ENCODE measurements at places on chromosomes 12 and 14.

DNA sequence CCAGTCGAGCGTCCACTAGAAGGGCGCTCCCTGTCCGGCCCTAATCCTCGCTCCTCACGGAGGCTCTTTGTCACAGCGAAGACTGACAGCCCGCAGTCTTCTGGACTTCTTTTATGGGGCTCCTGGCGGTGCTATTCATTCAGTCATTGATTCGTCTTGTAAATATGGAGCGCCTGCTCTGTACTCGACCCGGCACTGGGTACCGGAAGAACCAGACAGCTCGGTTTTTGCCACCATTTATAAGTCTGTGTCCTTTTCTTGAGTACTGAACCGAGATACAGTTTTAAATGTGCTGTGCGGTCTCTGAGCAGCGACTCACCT lies 570 bp downstream of the DMAC2L start:
- H3K27me3 ChIP-seq: no peaks in the 10 kb centered on the region
- H3K4me1 ChIP-seq: peaks cover 43% of the 10 kb centered on the region
- peak overlapping the region; percentile 96 for H3K27ac ChIP-seq
- H3K36me3 ChIP-seq: peaks cover 21% of the 10 kb centered on the region

DNA sequence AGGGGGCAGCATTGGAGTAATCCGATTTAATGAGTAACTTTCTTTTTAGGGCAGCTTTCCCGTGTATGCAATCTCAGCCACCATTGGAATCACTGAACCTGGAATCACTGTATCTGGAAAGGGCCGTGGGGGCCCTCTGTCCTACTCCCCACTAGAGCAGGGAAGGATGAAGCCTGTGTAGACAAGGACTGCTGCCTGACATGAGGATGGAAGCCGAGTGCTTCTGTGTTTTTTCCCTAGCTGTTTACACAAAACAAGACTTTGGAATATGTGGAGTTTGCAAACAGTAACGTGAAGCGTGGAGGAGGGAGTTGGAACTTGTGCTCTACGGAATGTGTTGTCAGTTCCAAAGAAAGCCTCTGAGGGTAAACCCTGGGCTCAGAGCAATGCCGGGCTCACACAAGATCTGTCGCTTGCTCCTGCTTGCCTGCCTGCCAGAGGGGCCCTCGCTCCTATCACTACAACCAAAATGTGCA lies 32.4 kb upstream of the HDAC7 start:
- H3K4me1 ChIP-seq: peaks cover 11% of the 10 kb centered on the region
- H3K27me3 ChIP-seq: no peaks in the 10 kb centered on the region
- no peak for DNase-seq
- H3K27ac ChIP-seq: peak overlapping the region; percentile 47
- H3K36me3 ChIP-seq: peaks cover 68% of the 10 kb centered on the region

DNA sequence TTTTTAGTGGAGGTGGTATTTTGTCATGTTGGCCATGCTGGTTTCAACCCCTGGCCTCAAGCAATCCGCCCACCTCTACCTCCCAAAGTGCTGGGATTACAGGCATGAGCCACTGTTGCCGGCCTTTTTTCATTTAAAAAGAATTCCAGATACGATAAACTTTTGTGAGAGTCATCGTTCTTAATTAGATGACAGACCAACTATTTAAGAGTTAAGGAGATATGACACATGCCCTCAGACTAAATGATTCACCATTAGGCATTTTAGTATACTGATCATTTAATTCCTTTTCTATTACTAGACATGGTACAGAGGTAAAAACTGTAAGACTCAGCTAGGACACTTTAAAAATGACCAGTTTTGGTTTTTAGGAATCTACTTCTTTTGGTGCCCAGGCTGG lies 2.4 kb downstream of the ANKRD13A start:
- peaks cover 85% of the 10 kb centered on the region for H3K4me1 ChIP-seq
- H3K36me3 ChIP-seq: peaks cover 11% of the 10 kb centered on the region
- no peak overlapping the region for H3K27ac ChIP-seq
- DNase-seq: no peak

GRCh38 chr12:102631274-102631673 lies 150.9 kb upstream of the IGF1 start:
- H3K27me3 ChIP-seq: peaks cover 2% of the 10 kb centered on the region
- H3K4me3 ChIP-seq: no peak overlapping the region
- H3K27ac ChIP-seq: no peak overlapping the region
- DNase-seq: no peak
- H3K36me3 ChIP-seq: no peaks in the 10 kb centered on the region

- H3K4me1 ChIP-seq: peaks cover 7% of the 10 kb centered on the region
- no peaks in the 10 kb centered on the region for H3K36me3 ChIP-seq
- H3K27me3 ChIP-seq: peaks cover 1% of the 10 kb centered on the region
- no peak for DNase-seq
- H3K4me3 ChIP-seq: no peak overlapping the region
Observed at GRCh38 chr12:4434301-4434700, 11.3 kb downstream of the FGF6 start.

DNA sequence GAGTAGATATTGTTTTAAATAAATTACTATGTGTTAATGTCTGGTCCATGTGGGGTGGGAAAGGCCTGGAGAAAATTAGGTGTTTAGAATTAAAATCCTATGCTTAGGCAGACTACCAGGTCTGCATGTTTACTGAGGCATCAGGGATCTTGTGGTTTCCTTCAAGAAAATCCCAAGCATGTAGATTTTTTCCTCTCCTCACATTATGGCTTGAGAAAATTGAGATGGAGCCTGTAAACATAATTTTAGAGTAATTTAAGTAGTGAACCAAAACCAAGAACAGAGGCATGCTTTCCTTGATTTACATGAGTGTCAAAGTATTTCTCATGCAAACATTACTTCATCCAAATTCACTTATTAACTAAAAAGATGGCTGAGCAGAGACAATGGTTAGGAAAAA lies 823.7 kb downstream of the AACS start:
- H3K36me3 ChIP-seq: no peaks in the 10 kb centered on the region
- no peaks in the 10 kb centered on the region for H3K27me3 ChIP-seq
- H3K4me1 ChIP-seq: no peaks in the 10 kb centered on the region
- no peak overlapping the region for H3K4me3 ChIP-seq
- no peak for DNase-seq
- H3K27ac ChIP-seq: no peak overlapping the region

DNA sequence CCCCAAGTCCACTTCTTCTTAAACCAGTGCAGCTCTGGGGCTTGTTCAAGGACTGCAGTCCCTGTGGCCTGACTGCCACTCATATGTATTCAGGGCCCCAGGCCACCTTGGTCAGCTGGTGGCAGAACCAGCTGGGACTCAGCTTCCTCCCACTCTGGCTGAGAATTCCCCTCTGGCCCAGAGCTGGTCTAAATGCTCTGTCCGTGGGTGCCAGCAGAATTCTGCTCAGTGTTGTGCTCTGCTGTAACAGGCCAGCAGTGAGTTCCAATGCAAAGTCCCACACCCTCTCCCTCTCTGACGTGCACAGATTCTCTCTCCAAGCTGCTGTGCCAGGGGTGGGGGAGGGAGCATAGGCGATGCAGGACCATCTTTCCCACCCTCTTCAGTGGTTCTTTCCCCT lies 210.4 kb upstream of the RGS6 start:
- peaks cover 20% of the 10 kb centered on the region for H3K36me3 ChIP-seq
- H3K4me3 ChIP-seq: no peak overlapping the region
- peaks cover 5% of the 10 kb centered on the region for H3K4me1 ChIP-seq
- no peak overlapping the region for H3K27ac ChIP-seq

- DNase-seq: no peak
- no peak overlapping the region for H3K4me3 ChIP-seq
- H3K27me3 ChIP-seq: no peaks in the 10 kb centered on the region
- no peaks in the 10 kb centered on the region for H3K4me1 ChIP-seq
- H3K36me3 ChIP-seq: peaks cover 8% of the 10 kb centered on the region
Observed at GRCh38 chr14:70755655-70756054, 53.7 kb downstream of the MAP3K9 start.

GRCh38 chr14:64722842-64723447 lies 18.7 kb downstream of the PLEKHG3 start:
- no peaks in the 10 kb centered on the region for H3K36me3 ChIP-seq
- peaks cover 35% of the 10 kb centered on the region for H3K4me1 ChIP-seq
- no peak overlapping the region for H3K27ac ChIP-seq

GRCh38 chr14:65131301-65131701 lies 29.0 kb upstream of the MAX start:
- H3K4me1 ChIP-seq: peaks cover 5% of the 10 kb centered on the region
- H3K27me3 ChIP-seq: peaks cover 2% of the 10 kb centered on the region
- DNase-seq: no peak
- no peak overlapping the region for H3K4me3 ChIP-seq
- H3K27ac ChIP-seq: no peak overlapping the region

GRCh38 chr14:102908766-102909455 lies 13.6 kb upstream of the AMN start:
- DNase-seq: no peak
- no peak overlapping the region for H3K27ac ChIP-seq
- H3K27me3 ChIP-seq: no peaks in the 10 kb centered on the region
- no peak overlapping the region for H3K4me3 ChIP-seq
- H3K4me1 ChIP-seq: peaks cover 1% of the 10 kb centered on the region
- H3K36me3 ChIP-seq: peaks cover 17% of the 10 kb centered on the region

- H3K4me3 ChIP-seq: no peak within 1 kb of the TSS
- no peaks in the 10 kb centered on the region for H3K36me3 ChIP-seq
- DNase-seq: no peak
- peaks cover 50% of the 10 kb centered on the region for H3K4me1 ChIP-seq
Observed at GRCh38 chr12:102480406-102480805, at the start of gene IGF1. IGF1 (minus strand) TSS chr12:102480563; CDS start chr12:102480381, 182 bp downstream.

GRCh38 chr12:52942066-52942900 lies 6.6 kb upstream of the KRT18 start:
- H3K4me3 ChIP-seq: no peak overlapping the region
- DNase-seq: no peak
- H3K36me3 ChIP-seq: no peaks in the 10 kb centered on the region
- H3K27me3 ChIP-seq: peaks cover 6% of the 10 kb centered on the region

DNA sequence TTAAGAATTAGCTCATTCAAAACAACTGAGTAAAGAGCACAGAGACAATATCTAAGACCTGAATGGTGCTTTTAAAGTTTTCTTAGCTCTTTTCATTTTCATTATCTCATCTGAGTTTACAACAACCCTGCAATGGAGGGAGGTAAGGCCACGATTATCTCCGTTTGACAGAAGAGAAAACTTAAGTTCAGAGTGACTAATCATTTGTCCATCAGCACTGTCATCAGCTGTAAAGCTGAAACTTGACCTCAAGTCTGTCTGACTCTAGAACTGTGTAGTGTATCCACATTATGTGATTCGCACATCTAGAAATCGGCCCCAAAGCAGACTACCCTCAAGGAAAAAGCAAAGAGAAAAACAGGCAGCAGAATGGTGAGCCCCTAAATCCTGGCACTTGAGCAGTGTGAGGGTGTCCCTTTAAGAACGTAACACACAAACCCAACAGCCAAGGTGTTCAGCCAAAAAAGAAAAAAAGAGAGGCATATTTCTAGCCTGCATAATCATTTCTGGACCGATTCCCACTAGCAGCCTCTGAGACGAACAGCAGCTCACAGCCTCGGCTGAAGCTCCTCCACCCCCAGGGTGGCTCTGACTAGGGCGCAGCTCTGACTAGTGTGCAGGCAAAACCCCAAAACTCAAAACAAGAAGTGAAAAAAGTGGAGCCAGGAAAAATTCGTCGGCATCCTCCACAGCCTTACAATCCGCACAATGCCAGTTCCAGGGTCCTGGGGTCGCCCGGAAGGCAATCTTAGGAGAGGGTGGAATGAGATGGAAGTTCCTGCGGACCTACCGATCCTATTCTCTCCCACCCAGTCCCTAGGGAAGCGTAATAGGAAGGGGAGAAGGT lies 1.6 kb downstream of the STXBP6 start:
- no peak for DNase-seq
- no peak overlapping the region for H3K27ac ChIP-seq
- peaks cover 8% of the 10 kb centered on the region for H3K4me1 ChIP-seq
- no peak overlapping the region for H3K4me3 ChIP-seq

DNA sequence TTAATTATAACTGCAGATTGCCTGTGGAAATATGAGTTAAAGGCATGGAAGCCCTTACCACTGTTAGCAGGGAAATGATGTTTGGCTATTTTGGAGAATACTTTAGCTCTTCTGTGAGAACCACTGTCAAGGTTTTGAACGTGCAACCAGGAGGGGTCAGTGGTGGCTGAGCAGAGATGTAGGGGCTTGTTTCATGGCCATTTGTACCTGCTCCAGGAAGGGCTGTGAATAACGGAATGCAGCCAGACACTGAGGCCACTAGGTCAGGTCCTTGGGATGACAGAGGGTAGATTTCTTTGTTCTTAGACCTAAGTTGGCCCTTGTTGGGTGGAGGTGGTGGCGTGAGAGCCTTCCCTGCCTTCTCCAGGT lies 8.3 kb downstream of the TRAF3 start:
- no peak overlapping the region for H3K4me3 ChIP-seq
- DNase-seq: no peak
- peak overlapping the region; percentile 26 for H3K27ac ChIP-seq
- peaks cover 29% of the 10 kb centered on the region for H3K36me3 ChIP-seq
- no peaks in the 10 kb centered on the region for H3K27me3 ChIP-seq

GRCh38 chr12:16159571-16159970 lies 117.9 kb downstream of the SLC15A5 start:
- no peaks in the 10 kb centered on the region for H3K27me3 ChIP-seq
- no peaks in the 10 kb centered on the region for H3K4me1 ChIP-seq
- H3K36me3 ChIP-seq: no peaks in the 10 kb centered on the region
- H3K4me3 ChIP-seq: no peak overlapping the region
- no peak for DNase-seq

GRCh38 chr14:60651796-60652673 lies 2.8 kb upstream of the SIX1 start:
- peaks cover 87% of the 10 kb centered on the region for H3K27me3 ChIP-seq
- H3K4me1 ChIP-seq: peaks cover 52% of the 10 kb centered on the region
- DNase-seq: no peak
- H3K36me3 ChIP-seq: no peaks in the 10 kb centered on the region
- no peak overlapping the region for H3K4me3 ChIP-seq

DNA sequence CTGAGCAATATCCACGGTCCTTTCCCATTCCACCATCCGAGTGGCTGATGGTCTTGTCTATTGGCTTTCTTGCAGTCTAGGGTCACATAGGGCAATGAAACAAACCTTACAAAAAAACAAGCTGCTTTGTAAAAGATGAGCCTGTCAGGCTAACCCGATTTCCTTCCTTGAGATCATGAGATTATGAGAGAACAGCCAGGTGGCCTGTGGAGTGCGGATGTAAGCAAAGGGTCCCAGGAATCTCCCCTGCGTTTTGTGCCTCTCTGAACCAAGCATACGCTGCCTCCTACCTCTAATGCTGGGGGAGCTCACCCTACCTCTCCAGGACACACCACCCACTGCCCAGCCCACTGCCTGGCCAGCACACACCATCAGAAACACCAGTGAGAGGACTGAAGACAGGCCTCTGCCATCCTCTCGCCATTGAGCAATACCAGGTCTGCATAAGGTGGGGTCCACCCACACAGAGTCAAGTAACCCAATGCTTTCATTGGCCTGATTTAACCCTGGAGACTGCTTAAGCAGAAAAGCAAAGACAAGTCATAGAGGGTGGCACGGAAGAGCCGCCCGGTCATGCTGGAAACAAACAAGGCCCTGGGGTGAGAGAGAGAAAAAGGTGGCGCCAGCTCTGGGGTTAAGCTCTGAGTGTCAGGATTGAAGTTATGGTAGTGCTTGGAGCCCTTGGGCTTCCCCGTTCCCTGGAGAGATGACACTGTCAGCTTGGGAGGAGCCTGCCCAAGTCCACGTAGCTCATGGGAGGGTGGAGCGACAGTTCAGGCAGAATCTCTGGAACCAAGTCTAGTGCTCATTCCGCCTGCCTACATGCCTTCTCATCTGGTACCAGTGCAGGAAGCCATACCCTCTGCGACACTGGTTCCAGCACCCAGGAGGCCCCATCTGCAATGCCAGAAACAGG lies 46.6 kb downstream of the CALM1 start:
- H3K27ac ChIP-seq: no peak overlapping the region
- no peaks in the 10 kb centered on the region for H3K36me3 ChIP-seq
- H3K4me3 ChIP-seq: no peak overlapping the region
- DNase-seq: no peak
